ENCODE measurements at places on chromosomes 12 and 14.

DNA sequence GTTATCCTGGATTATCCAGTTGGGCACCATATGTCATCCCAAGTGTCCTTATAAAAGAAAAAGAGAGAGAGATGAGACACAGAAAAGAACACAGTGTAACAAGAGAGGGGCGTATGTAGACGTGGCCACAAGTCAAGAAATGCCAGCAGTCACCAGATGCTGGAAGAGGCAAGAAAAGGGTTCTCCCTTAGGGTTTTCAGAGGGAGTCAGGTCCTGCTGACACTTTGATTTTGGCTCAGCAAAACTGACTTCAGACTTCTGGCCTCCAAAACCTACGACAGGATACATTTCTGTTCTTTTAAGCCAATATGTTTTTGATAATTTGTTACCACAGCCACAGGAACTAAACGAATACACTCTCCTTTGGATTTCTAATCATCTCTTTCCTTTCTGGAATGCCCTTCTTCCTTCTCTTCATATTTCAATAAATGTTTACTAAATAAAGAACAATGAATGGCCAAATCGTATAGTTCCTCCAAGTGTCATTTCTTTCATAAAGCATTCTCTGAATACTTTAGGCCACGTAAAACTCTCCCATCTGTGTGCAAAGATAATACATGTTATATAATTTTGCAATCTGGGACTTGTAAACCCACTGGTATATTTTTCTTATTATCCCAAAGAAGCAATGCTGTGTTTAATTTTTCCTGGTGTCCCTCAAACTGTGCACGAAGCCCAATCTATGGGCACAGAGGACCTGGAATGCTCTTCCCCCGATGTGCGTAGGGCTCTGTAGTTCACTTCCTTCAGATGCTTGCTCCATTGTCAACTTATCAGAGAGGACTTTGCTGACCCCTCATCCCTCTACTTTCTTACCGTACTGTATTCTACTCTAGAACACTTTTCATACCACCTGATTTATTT is 303.6 kb downstream of the CEP128 start:
- DNase-seq: no peak

DNA sequence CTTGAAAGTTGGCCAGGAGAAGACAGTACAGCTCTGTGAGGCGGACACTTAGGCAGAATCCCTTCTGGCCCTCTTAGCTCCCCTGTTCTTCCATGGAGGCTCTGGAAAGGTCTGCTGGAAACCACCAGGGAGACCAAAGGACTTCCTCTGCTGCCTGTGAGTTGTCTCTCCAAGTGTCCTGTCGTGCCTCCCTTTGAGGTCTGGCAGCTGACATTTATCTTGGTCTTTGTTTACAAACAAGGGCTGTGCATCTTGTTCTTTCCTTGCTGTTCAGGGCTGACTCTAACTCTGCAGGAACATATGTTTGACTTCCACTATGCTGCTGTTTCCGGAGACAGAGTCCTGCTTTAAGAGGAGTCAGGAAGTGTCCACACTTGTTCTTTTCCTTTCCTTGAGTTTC is 159.9 kb upstream of the FRMD6 start:
- no peak for DNase-seq

DNA sequence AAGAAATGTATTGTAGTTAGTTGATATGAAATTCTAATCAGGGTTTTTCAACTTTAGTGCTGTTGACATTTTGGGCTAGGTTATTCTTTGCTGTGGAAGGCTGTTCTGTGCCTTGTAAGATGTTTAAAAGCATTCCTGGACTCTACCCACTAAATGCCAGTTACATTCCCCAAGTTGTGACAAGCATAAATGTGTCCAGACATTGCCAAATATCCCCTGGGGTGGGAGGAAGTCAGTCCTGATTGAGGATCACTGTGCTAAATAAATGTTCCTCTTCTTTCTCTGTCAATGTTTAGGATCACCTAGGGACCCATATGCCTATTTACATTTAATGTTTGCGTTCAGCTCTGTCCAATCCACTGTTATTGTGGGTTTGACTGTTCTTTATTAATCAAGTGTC is 268.3 kb downstream of the TMTC2 start:
- no peak for DNase-seq

DNA sequence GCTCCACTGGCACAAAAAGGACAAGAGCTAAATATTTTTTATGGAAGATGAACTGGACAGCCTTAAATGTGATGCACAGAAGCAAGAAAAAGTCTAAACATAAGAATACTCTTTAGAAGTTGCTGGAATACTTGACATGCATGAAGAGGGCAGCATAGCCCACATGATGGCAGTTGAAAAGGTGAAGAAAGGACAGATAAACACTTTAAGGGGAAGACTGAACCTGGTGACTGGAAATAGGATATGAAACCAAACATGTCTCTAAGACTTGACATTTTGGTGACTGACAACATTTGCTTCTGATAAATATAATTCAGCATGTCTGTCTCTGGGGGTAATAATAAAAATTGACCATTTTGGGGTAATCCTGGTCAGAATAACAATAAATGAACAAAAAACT is 273.1 kb downstream of the CCDC91 start:
- DNase-seq: no peak

GRCh38 chr12:121513464-121514183 is 67.2 kb downstream of the KDM2B start:
- DNase-seq: no peak

DNA sequence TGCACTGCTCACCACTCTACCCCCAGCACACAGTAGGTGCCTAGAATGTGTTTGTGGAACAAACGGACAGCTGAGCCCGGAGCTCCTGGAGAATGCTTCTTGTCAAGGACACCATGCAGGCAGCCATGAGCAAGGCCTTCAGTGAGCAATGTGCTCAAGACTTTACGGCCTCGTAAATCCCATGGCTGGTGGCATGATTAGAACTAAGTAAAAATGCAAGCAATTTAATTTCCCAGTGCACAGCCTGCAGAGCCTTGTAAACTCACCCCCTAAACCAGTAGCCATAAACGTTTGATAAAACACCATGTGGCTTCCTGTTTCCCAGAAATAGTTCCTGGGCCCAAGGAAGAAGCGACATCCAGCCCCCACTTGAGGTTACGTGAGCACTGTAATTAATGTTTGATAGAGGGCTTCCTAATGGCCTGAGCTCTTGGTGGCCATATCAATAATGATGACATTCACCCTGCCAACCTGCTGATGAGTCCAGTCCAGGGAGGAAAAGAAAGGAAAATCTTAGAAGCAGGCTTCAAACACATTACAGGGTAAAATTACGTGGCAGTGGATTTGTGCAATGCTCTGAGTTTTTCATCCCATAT is 36.4 kb upstream of the FICD start:
- no peak for DNase-seq

GRCh38 chr14:89033756-89034155 is 209.3 kb downstream of the TTC8 start:
- DNase-seq: no peak

DNA sequence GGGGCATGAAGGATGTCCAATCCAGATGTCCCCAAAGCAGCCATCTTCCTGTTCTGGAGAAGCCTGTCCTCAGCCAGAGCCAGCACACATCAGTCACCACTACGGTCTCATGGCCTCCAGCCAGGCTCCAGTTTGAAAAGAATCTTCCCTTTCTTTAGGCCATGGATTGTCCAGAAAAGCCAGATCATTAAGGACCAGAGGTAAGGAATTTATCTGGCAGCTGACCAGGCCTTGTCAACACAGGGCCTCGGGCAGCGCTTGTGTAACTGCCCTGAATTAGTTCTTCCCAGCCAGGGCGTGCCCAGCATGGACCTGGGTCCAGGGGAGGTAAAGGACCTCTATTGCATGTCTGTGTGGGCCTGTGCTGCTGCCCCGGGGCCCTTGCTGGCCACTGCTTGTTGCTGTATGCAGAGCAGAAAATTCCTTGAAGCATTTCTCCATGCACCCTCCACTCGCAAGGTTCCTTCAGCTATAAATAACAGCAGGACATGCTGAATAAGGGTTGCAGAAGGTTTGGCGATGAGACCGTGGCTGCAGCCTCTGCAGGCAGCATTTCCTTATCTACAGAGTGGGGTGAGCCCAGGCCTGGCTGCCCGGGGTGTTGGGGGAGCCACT is 21.7 kb upstream of the VPS37B start:
- no peak for DNase-seq

DNA sequence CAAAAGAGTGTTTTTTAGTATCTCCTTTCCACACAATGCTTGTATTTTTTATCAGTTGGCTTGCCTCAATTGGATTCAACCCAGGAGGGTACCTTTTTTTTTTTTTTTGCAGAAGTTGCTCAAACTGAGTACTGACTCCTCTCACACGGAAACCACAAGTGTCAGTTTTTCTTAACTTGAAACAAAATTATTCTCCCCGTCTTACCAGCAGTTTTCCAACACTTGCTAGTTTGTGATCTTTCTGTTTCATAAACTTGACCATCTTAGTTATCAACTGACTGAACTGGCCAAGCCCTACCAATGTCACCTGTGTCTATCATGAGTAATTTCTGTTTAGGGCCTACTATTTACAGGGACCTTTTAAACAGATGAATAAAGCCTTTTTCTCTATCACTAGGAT is 34.1 kb upstream of the ITPR2 start:
- no peak for DNase-seq

DNA sequence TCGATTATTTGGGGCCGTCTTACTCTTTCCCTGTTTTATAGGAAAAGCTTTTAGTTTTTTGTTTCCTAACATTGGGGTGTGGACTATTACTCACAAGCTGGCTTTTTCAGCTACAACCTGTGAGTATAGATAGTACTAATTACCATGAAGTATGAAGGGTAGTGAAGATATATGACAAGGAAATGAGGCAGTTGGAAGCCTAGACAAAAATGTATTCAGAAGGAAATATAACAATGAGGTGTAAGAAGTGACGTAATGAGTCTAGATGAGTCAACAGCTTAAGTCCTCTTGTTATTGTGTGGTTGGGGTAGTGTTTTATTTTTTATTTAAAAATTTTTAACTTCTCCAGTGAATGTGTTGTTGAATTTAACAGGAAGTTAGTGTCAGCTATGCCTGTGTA is 804.5 kb downstream of the NRXN3 start:
- no peak for DNase-seq

DNA sequence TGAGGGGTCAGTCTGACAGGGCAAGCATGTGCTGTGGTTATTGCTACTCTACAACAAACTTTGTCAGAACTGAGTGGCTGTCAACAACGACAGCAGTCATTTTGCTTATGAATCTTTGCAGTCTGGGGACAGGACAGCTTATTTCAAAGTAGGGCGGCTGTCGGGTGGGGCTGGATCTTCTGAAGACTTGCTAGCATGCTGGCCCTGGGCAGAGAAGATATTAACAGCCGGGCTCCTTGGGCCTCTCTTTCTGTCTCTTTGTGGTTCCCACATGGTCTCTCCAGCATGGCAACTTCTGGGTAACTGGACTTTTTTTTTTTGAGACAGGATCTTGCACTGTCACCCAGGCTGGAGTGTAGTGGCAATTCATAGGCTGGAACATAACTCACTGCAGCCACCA is 33.9 kb upstream of the ALDH2 start:
- DNase-seq: no peak

GRCh38 chr14:64738281-64738804 is 34.1 kb downstream of the PLEKHG3 start:
- no peak for DNase-seq

- DNase-seq: no peak
These were observed 273.7 kb downstream of the DAD1 start for GRCh38 chr14:22315336-22315735.

DNA sequence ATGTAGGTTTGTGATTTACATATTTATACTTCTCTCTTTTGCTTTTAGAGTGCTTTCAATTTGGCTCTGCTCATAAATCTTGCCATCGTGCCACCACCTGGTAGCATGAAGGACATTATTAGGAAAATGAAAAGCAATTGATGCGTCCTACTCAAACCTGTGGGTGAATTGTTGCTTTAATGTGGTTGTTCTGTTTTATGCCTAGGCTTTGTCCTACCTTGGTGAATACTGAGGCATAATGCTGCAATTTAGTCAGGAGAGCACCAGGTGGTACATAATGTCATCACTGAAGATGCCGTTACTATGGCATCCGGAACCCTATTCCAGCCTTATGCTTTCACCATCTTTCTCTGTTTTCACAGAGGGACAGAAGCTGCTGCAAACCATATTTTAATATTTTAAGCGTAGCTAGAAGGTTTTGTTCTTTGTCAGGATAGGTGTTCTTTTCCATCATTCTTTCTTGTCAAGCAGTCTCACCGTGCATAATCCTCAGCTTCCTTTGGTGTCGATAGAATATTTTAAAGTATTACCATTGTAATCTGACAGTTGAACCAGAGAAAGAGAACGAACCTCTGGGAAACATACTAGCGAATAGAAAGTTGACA is 68.5 kb upstream of the PKP2 start:
- DNase-seq: no peak

DNA sequence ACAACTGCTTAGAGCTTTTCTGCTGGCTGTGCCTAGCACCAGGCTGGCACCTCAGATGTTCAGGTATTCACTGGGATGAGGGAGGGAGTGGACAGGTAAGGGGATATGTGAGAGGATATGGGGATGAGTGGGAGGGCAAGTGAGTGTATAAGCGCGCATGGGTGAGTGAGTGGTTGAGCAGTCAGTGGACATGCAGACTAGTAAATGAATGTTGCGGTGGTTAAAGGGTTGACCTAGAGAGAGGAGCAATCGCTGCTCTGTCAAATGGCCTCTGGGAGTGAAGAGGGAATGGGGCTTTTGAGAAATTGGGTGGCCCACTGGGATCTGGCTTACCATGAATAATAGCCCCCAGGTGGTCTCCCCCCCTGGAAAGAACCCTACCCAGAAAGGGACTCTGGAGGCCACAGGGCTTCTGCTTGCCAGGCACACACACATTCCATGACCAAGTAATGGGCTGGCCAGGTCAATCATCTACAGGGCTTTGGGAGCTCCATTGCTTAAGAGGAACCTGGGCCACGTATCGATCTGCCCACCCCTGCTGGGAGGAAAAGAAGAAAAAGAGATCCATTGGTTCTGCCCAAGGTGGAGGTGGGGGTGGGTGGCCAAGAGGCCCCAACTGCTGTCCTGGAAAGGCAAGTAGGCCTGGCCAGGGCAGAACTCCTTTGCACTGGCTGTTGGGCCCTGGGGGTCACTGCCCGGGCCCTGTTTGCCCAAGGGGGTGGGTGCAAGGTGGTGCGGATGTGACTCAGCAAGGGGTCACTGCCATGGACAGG is 30.8 kb upstream of the ZFP36L1 start:
- DNase-seq: no peak

- no peak for DNase-seq
These were observed 514.6 kb upstream of the FBXO33 start for GRCh38 chr14:39946807-39947206.

DNA sequence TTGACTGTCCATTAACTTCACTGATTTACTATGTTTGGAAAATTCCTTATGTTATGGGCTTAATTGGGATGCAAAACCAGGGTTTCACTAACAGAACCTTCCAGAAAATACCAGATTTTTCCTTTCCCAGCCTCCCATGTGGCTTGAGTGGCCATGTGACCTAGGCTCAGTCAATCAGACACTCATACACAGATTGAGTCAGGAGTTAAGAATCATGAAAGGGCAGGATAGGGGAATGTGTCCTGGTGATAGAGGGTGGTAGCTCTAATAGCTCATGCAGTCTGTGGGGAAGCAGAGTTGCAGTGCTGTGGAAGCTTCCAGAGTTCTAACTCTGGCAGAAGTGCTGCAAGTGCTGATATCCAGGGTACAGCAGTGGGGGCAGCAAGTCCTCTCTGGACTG is 134.1 kb upstream of the IFNG-AS1 start:
- DNase-seq: no peak

Data from stimulated activated CD4-positive, alpha-beta T cell treated with anti-CD3 and anti-CD28 coated beads, Interleukin-1b, Interleukin-23, amount 100 ng/mL, for 1 hour (primary cell).